Stimulated activated CD4-positive, alpha-beta T cell treated with anti-CD3 and anti-CD28 coated beads, Interleukin-12 subunit alpha, Interleukin-12 subunit beta, amount 100 ng/mL, for 48 hours (primary cell): ENCODE measurements at places on chromosomes 5 and 9.

DNA sequence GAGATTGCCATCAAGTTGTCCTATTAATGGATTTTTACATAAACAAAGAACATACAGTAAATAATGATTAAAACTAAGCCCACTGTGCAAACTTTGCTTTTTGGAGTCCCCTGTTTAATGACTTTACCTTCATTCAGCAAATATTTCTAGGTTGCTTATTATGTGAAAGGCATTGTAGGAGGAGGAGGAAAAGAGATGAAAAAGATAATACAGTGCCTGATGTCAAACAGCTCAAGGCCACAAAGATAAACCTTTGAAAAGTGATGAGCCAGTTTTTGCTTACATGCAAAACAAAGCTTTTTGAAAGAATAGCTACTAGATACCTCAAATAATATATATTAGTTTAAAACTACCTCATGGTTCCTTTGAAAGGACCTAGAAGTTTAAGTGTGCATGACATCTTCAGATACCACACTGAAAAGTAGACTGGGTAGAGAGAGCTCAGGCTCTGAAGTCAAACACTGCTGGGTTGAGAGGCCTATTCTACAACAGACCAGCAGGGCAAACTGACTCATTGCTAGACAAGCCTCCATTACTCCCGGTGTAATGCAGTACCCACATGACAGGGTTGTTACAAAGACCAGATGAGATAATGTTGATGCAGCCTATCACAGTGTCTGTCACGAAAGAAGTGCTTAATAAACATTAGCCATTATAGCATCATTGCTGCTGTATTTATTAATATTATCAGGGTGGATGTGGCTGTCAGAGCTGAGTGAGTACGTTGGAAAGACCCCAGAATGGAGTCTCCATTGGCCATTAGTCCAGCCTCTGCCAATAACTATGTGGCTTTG is 11.8 kb downstream of the DEPDC1B start:
- DNase-seq, result no peak

- no peak for DNase-seq
Measured at GRCh38 chr9:2771661-2772060, 54.4 kb downstream of the KCNV2 start.

DNA sequence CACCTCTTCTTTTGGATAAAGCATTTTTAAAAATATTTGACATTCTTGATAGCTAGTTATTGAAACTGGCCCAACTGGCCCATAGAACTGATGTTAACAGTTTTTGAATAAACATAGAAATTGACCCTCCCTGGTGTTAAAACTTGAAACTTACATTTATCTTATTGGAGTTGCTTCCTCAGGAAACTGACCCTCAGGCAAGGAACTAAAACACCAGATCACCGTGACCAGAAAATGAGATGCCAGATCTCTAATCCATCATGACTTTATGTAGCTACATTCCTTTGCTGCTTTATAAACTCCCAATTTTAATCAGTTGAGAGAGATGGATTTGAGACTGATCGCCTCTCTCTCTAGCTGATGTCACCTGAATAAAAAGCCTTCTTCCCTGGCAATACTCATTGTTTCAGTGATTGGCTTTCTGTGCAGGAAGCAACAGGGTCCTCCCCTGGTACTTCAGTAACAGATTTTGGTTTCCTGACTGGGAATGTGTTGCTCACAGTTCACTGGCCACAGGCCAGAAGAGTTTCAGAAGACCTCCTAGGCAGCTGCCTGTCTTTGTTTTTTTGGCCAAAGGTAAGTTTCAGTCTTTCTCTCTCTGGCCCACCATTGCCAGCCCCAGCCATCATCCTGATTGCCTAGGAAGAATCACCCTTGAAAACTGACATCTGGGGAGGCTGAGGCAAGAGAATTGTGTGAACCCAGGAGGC is 212.4 kb downstream of the DTWD2 start:
- DNase-seq, result no peak

- DNase-seq, result no peak
Measured at GRCh38 chr9:36306471-36307306, 48.4 kb upstream of the GNE start.

DNA sequence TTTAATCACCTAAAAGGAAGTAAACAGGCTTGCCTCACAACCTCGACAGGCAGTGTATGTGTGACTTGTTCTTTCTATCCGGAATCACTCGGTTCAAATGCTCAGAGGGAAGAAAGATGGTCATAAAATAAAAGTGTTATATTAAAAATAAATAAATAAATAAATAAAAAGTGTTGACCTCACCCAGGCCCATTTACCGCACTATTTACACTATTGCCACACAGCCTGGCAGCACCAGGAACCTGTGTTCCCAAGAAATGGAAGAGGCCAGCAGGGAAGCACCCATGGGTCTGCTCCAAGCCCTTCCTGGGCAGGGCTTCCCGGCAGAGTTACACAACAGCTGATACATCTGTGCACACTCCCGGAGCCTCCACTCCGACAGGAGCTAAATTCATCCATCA is 127.9 kb downstream of the EFNA5 start:
- no peak for DNase-seq

- DNase-seq, result no peak
Measured at GRCh38 chr5:139415221-139415861, 11.5 kb upstream of the SPATA24 start.

DNA sequence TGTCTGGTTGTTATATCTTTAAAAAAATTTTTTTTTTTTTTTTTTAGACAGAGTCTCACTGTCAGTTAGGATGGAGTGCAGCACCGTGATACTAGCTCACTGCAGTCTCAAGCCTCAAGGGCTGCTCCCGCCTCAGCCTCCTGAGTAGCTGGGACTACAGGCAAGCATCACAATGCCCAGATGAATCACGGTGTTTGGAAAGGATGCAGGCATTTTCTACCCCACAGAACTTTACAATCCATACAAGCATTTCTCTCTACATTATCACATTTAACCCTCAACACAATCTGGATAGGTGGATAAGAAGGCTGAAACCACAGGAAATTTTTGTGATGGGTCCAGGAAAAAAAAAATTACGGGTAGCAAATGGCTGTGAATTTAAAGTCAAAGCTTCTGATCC is 5.8 kb upstream of the PCA3 start:
- no peak for DNase-seq

DNA sequence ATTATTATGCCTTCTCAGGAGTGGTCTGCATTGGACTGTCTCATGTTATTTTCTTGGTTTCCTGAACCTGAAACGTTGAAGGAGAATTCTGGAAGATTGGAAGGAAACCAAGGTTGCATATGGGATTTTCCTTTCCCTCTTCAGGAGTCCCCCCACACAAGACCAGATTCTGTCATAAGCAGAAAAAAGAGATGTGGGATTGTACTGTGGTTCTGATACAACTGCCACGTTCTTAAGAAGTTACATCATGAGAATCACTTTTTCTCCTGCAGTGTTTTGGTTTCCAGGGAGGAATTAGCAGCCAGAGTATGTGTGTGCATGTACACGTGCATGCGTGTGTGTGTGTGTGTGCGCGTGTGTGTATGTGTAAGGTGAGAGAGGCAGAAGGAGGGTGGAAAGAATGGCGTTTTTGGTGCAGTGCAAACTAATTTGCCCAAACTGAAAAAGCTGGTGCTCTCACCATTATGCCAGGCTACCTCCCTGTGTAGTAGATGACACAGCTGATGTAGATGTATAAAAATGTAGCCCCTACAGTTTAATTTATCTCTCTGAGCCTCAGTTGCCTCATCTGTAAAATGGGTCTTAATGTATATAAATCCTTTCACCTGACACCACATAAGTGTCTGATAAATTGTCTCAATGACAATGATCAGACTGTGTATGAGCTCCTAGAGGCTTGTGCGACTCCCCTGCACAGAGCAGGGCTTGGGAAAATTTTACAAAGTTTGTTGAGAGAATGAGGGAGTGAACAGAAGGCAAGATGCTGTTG is 38.6 kb downstream of the RALGPS1 start:
- DNase-seq, result no peak

GRCh38 chr5:167485061-167485774 is 806.2 kb upstream of the WWC1 start:
- DNase-seq, result no peak

DNA sequence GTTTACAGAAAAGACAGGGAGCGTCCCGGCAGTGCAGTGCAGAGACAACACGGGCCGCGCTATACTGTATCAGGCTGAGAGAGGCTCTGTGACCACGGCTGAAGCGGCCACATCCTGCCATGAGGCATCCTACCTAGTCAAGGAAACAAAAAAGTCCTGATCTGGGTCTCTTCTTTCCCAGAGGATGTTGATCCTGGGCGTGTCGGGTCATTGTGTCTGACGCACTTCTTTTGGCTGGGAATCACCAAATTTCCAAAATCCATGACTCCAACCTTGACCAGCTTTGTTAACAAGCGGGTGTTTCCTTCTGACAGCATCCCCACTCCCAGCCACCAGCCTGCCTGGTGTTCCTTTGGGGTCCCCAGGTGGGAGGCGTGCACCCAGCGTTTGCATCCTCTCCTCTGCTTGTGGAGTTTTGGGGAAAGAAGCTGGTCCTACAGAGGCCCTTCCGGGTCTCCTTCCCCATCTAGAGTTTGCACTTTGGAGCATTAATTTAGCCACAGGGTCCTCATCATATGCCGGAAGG is 91.4 kb upstream of the RAI14 start:
- no peak for DNase-seq

DNA sequence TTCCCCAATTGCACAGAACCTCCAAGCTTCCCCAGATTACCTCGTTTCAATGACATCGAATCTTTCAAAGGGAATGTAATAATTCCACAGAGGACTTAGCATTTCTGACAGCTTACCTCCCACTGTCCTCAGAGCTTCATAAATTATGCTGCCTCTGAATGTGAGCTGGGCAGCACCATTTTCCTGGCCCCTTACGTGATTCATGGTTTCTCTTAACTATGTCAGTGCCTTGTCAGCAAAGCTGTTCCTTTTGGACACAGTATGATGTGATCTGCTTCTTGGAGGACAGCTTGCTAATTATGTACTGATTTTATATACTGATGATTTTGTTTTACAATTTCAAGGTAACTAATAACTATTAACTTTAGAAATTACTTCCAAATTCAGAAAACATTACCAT is 27.7 kb upstream of the SSBP2 start:
- DNase-seq, result no peak

- DNase-seq, result no peak
Measured at GRCh38 chr5:127961006-127961762, 122.4 kb upstream of the SLC12A2 start.

DNA sequence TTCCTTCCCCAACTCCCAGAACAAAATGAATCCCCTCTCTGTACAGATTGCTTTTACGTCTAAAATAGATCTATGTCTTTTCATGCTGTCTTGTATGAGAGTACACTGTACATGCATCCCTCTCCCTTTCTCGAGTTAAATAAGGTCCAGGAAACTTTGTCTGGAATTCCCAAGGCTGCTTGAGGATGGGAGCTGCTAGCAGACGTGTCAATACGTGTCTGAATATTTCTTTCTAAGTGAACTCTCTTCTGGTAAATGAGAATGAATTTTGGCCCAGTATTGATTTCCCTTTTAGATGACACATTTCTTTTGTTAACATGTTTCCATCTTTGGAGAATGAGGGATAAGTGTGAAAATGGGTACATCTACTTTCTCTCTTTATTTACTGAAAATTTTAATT is 59.6 kb upstream of the GAS1 start:
- DNase-seq, result no peak

- DNase-seq, result no peak
Measured at GRCh38 chr5:99033014-99033900, 104.5 kb upstream of the CHD1 start.

DNA sequence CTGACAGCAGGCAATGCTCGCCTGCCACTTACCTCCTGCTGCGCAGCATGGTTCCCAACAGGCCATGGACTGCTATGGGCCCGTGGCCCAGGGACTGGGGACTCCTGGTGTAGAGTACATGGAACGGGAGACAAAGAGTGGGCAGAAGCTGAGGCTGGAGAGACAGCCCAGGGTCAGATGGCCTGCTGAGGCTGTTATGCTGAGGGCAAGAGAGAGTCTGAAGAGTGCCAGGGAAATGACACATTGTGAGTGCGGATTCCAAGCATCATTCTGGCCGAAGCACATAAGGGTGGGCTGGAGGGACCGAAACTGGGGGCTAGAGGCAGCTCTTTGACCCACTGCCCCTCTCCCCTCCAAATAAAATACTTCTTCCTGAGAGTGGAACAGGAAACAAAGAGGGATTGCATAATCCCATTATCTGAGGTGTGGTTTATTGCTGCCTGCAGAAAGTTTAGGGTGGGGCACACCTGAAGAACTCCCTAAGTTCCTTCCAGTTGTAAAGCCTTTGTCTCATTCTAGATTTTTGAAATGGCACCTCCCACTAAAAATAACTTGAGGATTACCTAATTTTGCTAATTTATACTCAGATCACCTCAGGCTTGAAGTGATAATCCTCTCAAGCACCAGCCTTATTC is 158.1 kb downstream of the ATP10B start:
- no peak for DNase-seq

GRCh38 chr9:121059513-121059912 is 9.4 kb upstream of the C5 start:
- no peak for DNase-seq

DNA sequence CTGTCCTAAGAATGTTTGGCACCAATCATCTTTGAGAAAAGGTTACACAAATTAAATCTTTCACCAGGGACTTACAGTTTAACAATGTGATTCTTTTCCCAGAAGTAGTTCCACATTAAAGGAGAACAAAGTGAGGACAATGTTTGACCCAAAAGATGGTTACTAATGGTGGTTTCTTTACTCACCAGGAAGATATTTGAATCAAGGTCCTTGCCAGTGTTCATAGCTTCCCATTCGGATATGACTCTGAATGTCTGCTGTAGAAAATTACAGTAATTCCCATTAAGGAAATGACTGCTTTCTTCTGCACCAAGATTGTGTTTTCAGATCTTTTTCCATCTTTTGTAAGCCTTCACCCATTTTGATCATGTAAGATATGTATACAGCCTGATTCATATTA is 114.6 kb upstream of the ADAMTSL1 start:
- DNase-seq, result no peak

DNA sequence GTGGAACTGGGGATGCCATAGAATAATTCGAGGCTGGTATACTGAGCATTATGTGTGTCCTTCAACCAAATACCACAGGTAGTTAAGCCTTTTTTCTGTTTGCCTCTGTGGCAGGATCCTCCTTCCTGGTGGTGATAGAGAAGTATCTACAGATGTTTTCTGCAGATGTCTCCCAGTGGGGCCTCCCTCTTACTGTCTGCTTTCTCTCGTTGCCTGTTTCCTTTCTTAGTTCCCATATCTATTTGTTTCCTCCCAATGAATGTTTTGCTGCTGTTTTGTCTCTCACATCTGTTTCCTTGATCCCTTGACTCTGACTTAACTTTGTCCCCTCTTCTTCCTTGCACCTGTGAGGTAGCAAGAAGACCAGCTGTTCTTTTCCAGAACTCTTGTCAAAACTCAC is 130.9 kb upstream of the NUDT12 start:
- DNase-seq, result no peak

GRCh38 chr5:37840053-37841034 is 503 bp upstream of the GDNF start:
- DNase-seq, result no peak

- no peak for DNase-seq
Measured at GRCh38 chr5:143249851-143250250, 153.6 kb downstream of the NR3C1 start.
